Choroid plexus epithelial cell (primary cell): ENCODE measurements at places on chromosomes 5 and 9.

GRCh38 chr5:53928641-53929040 is 368.2 kb downstream of the NDUFS4 start:
- DNase-seq: no peak

- DNase-seq: peak; percentile 38
These were observed 1.9 kb downstream of the GPSM1 start for GRCh38 chr9:136329211-136329627.

GRCh38 chr9:77663754-77664153 is 15.6 kb upstream of the GNA14 start:
- no peak for DNase-seq

DNA sequence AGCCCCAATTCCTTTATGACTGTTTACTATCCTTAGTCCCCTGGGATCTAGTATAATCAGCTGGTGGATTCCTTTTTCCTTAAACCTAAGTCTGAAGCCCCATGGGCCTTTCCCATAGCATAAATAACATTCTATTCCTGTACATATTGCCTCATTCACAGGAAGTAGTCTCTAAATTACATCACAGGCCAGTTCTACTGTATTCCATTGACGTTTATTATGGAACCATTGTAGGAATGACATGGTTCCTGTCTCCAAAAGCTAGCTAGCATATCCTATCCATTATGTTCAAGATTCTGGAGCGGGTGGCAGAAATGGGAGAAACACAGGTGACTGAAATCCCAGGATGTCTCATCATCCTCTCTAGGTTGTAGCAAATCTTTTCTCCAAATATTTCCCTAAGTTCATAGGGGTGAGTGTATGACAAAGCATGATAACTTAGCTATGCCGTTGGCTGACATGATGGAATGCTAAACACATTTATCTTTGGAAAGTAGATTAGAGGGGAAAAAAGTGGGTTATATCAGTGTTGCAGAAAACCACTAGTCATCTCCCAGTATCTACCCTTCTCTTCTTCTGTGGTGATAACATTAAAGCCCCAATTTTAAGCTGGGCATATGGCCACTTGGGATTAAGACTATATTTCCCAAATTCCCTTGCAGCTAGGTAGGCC is 140.1 kb downstream of the FGF1 start:
- peak; percentile 78 for DNase-seq
